NCI-H1930 (cell line): ENCODE measurements at places on chromosomes 6 and 20.

GRCh38 chr6:17585766-17586490, 14.2 kb upstream of the FAM8A1 start:
- DNase-seq: no peak

- no peak for DNase-seq
Measured at GRCh38 chr6:135811644-135812526, 39.6 kb upstream of the PDE7B start.

DNA sequence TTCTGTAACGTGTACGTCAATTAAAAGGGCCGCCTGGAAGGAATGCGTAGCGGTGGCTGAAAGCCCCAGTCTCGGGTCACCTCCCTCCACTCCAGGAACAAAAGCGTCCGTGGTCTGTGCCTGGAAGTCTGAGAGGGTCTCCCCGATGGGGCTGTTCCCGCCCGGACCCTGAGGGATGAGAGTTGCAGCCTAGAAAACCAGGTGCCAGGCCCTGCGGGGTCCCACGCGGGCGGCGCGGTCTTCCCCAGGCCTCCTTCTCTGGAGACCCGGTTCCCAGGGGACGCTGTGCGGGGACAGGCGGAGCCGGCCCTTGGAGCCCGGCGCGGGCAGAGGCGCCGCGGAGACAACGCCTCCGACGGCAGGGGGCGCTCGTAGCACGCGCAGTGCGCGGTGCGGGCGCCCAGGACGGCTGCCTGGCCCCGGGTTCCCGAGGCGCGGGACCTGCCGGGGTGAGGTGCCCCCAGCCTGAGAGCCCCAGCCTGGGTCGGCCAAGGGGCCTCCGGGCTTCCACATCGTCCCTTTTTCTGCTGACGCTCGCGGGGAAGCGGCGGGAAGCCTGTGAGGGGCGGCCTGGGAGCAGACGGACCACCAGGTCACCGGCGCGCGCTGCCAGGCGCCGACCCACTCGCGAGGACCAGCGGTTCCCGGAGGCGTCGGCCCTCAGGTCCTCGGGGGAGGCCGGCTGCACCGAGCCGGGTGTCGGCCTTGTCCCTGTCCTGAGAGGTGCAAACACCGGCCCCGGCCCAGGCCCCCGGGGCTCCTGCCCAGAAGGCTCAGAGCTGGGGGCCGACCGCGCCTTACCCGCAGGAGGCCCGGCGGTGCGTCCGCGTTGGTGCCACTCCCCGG, 5.3 kb upstream of the FOXC1 start:
- no peak for DNase-seq

DNA sequence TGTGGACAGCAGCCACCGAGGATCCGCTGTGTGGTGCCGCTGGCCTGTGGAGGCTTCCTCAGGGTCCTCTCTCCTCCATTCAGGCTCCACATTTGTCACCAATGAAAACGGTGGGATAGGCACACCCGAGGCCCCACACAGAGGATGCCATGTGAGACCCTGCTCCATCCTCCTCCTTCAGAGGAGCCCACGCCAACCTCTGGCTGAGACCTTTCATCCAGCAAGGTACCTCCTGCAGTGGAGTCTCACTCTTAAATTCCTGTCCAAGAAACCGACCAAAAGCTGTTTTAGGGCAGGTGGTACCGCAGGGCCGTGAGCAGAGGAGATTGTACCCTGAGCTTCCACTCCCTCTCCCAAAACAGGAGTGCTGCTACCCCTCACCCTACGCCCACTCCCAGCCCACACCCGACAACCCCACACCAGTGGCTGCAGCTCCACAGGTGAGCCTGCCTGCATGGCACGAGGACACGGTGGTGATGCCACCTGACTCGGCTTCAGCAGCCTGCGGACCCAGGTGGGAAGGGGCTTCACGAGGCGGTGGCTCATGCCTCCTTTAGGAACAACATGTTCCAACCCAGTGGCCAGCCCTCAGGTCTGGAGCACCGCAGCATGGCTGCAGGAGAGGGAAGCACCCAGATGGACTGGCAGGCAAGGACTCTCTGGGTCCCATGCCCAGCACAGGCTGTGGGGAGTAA, 237.6 kb upstream of the AFDN start:
- no peak for DNase-seq

GRCh38 chr6:14286634-14287428, 169.3 kb downstream of the CD83 start:
- no peak for DNase-seq

- DNase-seq: no peak
Measured at GRCh38 chr20:64161356-64162238, 2.7 kb upstream of the MYT1 start.

GRCh38 chr6:50818673-50819072, at the start of gene TFAP2B:
Gene TFAP2B, plus strand, starts transcription at chr6:50818871. Its CDS starts 21 bp downstream, at chr6:50818892.
- DNase-seq: no peak

DNA sequence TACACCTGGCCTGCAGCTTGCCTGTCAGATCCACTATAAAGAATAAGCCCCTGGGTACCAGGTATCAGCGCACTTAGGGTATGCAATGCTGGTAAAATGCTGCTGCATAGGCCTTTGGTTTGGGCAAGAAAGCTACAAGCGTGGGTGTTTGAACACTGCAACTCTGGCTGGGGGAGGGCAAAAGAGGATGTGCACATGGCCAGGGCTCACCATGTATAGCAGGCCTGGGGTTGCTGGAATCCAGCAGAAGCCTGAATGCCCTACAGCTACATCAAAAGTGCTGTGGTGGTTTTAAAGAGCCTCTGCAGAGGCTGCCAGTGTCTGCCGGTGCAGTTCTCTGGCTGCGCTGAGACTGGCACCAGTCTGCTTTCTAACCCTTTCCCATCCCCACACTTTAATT, 51.7 kb downstream of the UQCC1 start:
- DNase-seq: no peak

DNA sequence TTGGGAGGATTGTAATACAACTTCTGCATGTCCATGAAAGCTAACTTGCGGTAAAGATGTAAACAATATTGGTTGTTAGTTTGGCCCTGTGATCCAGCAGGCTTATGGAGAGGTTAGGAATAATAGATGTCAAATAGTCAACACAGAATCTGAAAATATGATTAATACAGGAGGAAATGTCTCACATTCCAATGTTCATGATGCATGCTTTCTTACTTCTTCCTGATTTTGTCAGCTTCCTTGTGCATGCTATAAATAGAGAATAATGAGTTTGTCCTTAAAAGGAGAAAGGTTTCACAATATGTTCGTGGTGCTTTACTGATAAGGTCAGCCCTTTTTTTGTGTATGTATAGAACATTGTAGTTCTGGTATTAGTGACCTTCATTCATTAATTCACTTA, 136.7 kb downstream of the MMUT start:
- no peak for DNase-seq

GRCh38 chr6:166486536-166486880, 100.0 kb downstream of the RAMACL start:
- DNase-seq: no peak
